ENCODE measurements at places on chromosomes 1 and 21. TPM values are rescaled to one million over a fixed set of nuclear protein-coding genes. Genes with fewer than 3 reads are reported as not detected.

GRCh38 chr1:231933711-231934626 lies 307.4 kb downstream of the DISC1 start:
- no peak for DNase-seq

DNA sequence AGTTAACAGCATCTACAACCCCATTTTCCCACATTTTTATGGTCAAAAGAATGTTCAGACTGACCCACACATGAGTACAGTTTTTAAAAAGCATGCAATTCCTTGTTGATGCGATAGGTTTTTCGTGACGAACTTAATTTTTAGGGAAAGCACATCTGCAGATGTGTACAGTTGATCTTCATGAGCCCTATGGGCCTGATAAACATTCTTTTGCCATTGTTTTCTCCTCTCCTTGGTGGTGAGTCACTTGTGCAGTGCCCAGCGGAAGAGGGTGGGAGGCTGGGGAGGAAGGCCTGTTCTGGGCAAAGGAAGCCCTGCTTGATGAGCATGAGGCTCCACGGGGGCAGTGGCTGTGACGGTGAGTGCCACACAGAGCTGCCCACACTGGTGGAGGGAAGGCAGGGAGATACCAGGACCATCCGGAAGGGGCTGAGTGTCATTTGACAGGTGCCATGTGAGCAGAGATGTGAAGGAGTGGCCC lies 5.3 kb downstream of the ARF1 start:
- DNase-seq = peak; percentile 81

OR2L8 gene
- not detected for total RNA-seq

GRCh38 chr1:92848201-92848600 lies 16.4 kb downstream of the RPL5 start:
- DNase-seq = no peak

S100A10 gene
- total RNA-seq = 141 TPM

DNA sequence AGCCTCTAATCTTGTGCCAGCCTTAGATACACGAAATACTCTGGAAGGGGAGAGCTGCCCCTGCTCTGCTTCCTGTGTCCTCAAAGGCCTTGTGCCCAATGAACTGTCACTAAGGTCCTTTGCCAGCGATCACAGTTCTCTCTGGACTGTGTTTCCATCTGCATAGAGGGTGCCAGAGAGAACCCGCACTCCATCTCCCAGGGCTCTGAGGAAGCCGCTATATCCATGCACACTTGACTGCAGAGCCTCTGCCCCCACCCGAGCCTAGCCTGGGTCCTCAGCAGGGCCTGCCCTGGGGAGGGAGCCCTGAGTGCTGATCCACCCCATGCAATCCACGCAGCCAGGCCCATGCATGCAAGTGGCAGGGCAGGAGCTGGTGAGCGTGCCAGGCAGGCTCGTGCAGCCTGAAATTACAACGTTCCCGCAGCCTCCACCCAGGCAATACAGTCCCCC lies 30.6 kb upstream of the KIF21B start:
- no peak for DNase-seq

CBS gene
- total RNA-seq = 113 TPM

GRCh38 chr1:183155939-183156338 lies 30.1 kb upstream of the LAMC2 start:
- no peak for DNase-seq

DNA sequence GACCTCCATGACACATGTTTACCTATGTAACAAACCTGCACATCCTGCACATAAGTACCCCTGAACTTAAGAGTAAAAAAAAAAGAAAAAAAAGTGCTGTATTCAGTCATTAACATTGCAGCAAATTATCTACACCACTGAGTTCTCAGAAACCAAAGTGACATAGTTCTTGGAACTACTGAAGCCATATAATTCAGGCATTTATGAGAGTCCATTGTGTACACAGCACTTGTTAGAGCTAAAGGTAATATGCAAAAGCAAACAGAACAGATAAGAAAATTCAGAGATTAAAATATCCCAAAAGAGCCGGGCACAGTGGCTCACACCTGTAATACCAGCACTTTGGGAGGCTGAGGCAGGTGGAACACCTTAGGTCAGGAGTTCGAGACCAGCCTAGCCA lies 38.0 kb downstream of the F5 start:
- DNase-seq = no peak

- peak; percentile 51 for DNase-seq
Observed at GRCh38 chr1:12556957-12557935, 60.8 kb downstream of the DHRS3 start.

DNA sequence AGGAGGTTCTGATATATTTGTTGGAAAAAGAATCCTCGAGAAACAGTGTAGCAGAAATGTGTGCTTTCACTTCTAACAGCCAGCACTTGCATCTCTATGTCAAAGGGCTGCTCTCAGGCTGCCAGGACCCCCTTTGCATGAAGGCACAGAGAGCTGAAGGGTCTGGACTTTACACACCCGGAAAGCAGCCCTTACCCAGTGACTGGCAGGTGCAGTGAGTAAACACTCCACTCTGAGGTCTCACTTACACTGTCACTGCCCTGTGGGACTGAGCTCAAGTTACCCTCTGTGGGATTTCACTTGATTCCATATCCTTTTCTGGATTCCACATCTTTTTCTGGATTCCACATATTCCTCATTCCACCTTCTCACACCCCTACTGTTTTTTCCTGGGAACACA lies 40.8 kb upstream of the PPP2R5A start:
- DNase-seq = no peak

CLDN8 gene
- not detected for total RNA-seq

GRCh38 chr1:224565611-224566406 lies 50.3 kb upstream of the CNIH3 start:
- DNase-seq = no peak

KMO gene
- not detected for total RNA-seq

CFHR5 gene
- total RNA-seq = not detected

- no peak for DNase-seq
Observed at GRCh38 chr1:21685946-21686678, 17.0 kb upstream of the RAP1GAP start.

- DNase-seq = no peak
Observed at GRCh38 chr1:150160964-150161621, 11.4 kb downstream of the PLEKHO1 start.

AADACL3 gene
- total RNA-seq = not detected

SLC6A17 gene
- total RNA-seq = under 0.01 TPM

DNA sequence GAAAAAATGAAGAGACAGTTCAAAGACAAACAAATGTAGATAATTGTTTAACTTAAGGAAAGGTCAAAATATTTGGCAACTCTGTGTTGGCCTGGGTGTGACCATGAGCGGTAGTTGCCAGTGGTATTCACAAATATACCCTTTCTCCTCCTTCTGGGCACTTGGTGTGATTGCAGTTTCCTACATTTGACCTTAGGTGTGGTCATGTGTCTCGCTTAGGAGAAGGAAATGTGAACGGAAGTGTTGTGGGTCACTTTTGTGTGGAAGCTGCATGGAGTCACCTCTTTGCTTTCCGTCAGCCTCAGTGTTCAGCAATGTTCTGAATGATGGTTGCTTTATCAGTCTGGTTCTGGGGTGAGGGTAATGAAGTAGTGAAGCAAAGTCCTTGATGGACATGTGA lies 3.4 kb upstream of the PCSK9 start:
- DNase-seq = no peak

DNA sequence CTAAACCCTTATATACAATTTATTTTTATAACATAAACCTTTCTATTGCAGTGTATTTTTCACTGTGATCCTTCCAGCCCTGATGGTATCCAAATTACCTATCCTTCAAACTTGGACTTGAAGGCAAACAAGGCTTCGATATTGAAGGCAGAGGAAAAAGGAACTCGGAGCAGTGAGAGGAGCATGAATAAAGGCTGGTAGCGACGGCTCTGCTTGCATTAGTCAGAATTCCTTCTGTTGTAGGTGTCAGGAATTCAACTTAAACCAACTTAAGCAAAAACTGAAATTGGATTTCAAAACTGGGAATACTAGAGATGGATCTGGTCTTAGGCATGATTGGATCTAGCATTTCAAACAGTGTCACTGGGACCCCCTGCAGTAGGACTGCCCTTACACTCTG lies 17.8 kb upstream of the SSX2IP start:
- DNase-seq = peak; percentile 60

DNA sequence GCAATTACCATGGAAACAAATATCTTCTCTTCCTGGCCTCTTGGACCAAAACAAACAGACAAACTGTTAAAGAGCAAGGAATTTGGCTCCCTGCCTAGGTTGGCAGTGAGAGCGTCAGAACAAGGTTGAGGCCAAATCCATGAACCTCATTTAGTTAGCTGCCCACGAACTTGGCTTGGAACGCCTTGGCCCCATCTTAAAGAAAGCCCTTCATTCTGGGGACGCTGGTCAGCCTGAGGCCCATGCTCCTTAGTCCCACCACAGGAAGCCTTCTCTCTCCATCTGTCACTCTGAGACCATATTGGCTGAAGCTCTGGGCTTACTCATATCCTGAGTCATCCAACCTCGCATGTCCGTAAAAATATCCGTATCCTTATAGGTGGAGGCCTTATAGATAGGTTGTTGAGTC lies 62.4 kb upstream of the DIRAS3 start:
- DNase-seq = peak; percentile 86

DNA sequence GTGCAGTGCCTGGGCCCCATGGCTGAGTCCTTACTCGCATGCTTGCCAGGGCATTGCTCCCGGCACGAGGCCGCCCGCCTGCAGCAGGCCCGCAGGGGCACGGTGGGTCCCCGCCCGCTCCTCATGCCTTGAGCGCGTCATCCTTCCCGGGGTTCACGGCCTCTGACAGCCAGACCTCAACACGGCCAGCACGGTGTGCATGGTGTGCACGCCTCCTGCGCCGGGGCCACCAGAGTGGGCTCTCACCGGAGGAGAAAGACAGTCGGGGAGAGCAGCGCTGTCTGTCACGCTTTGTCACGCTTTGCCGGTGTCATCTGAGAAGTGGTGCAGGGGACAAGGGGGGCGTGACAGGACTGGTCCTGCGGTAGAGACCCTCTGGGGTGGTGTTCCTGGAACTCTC lies 11.9 kb upstream of the COL18A1 start:
- no peak for DNase-seq

- peak; percentile 74 for DNase-seq
Observed at GRCh38 chr1:159122005-159122621, 45.5 kb upstream of the AIM2 start.

DNA sequence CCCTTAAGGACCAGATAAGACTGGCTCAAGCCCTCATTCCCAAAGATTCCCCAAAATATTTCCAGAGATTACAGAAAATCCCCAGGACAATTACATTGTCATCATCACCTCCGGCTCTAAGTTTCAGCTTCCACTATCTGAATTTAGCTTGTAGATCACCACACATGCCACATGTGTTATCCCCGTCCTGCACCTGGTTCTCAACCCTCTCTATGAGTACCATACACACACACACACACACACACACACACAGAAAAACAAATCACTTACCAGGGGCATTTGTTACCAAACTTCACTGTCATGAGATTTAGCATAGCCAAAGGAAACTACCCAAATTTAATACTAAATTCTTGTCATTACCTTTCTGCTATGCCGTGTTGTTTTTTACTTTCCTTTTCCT lies 15.4 kb upstream of the TSPAN1 start:
- DNase-seq = no peak

GRCh38 chr1:10643607-10644306 lies 152.7 kb downstream of the CASZ1 start:
- DNase-seq = no peak

DNA sequence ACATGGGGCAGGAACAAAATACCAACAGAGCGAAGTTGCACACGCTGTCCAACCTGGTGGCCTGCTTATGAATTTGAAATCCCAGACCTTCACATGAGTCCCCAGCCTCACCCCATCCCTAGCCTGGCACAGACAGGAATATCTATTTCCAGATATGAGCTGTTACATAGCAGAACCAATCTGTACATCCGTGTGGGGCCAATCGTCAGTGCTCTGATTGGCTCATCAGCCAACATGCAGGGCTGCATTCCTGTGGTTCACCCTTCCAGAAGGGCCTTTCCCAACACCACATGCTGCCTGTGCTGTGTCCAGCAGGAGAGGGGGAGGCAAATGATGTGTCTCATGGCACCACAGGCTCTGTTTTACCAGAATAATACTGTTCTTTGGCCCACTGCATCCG lies 31.3 kb downstream of the CCN1 start:
- peak; percentile 100 for DNase-seq

SLC25A34 gene
- 0.77 TPM for total RNA-seq

PCAT6 gene
- 0.51 TPM for total RNA-seq

SPTA1 gene
- 0.17 TPM for total RNA-seq

GRCh38 chr1:3717041-3717714 lies 35.1 kb upstream of the CCDC27 start:
- no peak for DNase-seq

ALX3 gene
- not detected for total RNA-seq

GRCh38 chr21:14569026-14569621 lies 23.0 kb upstream of the SAMSN1 start:
- no peak for DNase-seq

FRRS1 gene
- 27.0 TPM for total RNA-seq

GRCh38 chr1:115239148-115239422 lies 99.0 kb downstream of the NGF start:
- DNase-seq = no peak

DNA sequence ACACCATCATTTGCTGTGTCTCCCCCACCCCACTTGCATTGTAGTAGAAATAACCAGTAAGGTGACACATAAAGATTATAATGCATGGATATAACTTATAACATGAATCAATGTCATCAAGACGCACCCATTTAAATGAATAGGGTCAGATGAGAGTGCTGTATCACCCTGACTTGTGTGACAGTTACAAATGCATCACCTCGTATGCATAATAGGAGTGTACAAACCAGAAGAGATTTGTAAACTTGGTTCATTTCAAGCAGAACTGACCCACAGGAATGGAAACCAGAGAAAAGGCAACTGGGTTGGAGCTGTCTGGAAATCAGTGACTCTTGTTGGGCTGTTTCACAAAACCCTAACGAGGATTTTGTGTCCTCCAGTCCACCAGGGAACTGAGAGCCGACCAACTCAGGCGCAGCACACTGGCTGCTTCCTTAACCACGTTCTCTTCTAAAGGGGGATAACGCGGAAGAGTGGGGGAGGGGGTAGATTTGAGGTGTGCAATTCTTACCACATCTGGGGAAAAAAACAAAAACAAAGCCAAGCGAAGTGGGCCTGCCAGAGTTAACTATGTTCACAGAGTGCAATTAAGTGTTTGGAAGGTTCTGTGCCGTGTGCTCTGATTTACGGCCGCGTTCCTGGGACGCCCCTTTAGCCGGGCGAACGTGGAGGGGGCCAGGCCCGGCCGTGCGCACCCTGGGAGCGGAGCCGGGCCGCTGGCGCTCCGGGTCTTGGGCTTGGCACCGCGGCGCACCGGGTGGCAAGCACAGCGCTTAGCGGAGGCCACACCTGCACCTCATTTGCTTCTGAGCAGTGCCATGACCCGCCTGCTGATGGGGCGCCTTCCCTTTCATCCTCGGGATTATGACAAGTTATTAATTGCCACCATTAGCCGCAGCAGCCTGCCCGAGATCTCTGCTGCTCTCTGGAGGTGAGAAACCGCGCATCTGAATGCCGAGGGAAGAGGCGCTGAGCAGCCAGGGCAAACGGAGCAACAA lies 248.8 kb upstream of the FOXD3 start:
- DNase-seq = no peak

GRCh38 chr1:151371370-151372057 lies 991 bp downstream of the SELENBP1 start:
- DNase-seq = peak; percentile 76

GRCh38 chr1:168246506-168246905 lies 20.7 kb downstream of the SFT2D2 start:
- no peak for DNase-seq

CATSPER4 gene
- total RNA-seq = not detected

ETNK2 gene
- 1.7 TPM for total RNA-seq

- DNase-seq = peak; percentile 6
Observed at GRCh38 chr1:37719572-37720195, 27.4 kb downstream of the CDCA8 start.

KPRP gene
- not detected for total RNA-seq

EGLN1 gene
- 50.9 TPM for total RNA-seq

- DNase-seq = no peak
Observed at GRCh38 chr1:76951153-76951552, 83.9 kb downstream of the ST6GALNAC5 start.

Data from fibroblast of lung (primary cell).